Activated T-cell treated with anti-CD3 and anti-CD28 coated beads, Interleukin-2, amount 50 U/mL, for 24 hours (primary cell): ENCODE measurements at places on chromosomes 16 and 17.

GRCh38 chr16:16083421-16084156 is 134.2 kb downstream of the ABCC1 start:
- no peak for DNase-seq

- DNase-seq: no peak
Observed at GRCh38 chr17:64509179-64509578, 2.4 kb downstream of the CEP95 start.

- no peak for DNase-seq
Observed at GRCh38 chr16:22073350-22073749, 19.0 kb upstream of the VWA3A start.

GRCh38 chr17:14405189-14405588 is 104.3 kb downstream of the HS3ST3B1 start:
- no peak for DNase-seq

GRCh38 chr17:68953340-68953997 is 1.7 kb downstream of the ABCA8 start:
- no peak for DNase-seq

DNA sequence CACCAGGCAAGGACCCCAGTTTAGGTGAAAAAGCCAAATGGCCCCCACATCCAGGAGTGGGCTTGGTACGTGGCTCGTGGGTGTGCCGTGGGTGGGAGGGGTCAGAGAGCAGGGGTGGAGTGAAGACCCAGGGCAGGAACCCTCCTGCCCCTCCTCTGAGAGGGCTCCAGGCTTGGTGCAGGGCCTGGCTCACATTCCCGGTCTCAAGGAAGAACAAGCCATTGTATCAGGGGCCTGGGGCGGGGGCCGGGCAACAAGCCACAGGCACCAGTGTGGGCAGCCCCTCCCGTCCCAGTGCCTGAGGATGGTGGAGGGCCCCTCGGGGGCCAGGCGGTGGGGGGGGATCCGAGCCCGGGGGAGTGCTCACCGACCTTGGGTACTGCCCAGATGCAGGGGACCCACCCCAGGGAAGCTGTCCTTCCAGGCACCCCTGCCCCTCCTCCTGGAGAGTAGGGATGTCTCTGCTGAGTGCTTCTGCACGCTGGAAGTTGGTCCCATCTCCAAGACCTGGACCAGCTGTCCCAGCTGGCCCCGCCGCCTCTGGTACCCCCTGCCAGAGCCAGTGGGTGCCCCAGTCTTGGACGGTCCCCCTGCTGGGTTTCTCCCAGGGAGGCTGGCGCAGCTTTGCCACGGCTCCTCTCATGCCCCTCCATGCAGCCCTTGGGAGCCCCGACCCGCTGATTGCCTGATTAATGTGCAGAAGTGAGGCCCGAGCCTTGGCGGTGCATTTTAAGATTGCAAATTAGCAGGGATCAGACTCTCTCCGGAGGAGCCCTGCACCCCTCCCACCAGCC is 83.7 kb downstream of the RTN4RL1 start:
- DNase-seq: no peak

DNA sequence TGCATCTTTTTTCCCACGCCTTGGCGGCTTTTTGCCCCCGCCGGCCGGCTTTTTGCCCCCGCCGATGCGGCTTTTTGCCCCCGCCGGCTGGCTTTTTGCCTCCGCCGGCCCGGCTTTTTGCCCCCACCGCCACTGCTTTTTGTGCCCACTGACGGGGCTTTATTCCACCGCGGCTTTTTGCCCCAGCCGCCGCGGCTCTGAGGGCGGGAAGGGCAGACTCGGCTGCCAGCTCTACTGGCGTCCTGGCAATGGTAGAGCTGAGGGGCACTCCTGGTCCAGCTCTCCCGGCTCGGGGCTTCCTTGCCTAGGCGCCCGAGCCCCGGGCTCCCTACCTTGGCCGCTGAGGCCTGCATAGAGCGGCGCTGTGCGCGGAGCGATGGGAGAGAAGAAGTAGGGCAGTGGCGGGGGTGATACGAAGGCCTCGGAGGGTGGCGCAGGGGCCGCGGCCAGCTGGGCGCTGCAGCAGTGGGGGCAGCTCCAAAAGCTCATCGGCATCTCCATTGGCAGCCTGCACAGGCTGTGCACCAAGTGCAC is 591.4 kb downstream of the TP53TG3F start:
- DNase-seq: no peak

DNA sequence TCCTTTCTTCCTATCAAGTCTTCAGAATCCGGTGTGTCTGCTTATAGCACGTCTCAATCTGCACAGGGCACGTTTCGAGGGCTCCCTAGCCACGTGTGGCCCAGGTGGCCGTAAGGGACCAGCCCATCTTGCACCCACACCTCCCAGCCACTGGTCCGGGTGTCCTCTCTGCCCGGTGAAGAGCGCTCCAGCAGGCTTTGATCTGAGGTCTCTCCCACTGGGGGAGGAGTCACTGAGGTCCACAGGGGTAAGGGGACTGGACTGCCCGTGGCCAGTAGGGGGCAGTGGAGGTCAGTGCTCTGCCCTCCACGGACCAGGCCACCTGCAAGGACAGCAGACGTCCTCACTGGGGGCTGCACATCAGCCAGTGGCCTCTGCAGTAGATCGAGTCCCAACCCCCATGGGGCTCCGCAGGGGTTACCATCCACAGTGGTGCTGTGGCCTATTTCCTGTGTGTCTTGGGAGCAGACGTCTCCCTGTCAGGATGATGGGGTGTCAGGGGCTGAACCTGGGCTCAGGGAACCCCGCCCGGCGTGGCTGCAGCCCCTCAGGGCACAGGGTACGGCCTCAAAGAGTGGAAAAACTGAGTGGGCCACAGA is 204.1 kb upstream of the CIBAR2 start:
- DNase-seq: peak; percentile 60

DNA sequence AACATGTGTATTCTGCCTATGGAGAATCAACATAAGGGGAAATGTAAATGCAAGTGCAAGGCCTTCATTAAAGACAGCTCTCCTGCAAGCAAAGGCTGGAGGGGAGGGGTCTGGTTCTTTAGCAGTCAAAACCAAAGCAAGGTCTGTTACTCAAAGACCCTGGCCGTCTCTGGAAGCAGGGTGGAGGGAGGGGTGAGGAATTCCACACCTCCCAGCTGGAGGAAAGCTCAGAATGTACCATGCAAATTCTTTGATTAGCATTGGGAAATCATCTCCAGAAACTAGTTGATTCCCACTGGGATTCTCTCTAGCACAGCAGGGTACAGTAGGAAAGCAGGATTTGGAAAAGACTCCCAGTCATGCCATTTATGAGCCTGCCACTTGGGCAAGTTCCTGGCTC is 77.3 kb upstream of the ASIC2 start:
- no peak for DNase-seq

DNA sequence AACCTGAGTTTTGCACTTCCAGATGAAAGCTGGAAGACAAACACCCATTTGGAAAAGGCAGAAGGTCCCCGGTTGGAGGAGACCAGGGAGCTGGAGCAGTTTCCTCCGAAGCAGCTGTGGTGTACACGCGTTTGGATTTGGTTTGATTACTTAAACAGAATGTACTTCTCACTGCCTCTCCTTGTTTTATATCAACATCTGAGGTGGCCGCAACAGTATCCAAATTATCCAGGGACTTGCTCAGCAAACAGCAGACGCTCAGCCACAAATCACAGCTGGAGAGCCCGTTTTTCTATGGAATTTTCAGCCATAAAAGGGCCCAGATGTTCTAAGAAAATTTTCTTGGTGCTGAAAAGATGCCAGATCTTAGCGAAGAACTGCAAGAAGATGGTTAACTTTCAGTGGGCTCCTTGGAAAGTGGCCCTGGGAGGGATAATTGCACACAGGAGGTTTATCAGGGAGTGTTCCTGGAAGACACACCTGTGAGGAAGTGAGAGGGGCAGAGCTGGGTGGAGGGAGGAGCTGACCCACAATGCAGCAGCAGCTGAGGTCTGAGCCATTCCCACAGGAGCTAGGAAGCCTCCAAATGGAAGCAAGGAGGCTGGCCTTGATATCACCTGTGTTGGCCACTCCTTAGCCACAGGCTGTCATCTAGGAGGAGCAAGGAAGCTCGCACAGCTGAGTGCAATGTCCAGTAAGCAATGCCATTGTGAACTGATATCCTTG is 28.9 kb upstream of the CDH5 start:
- no peak for DNase-seq

DNA sequence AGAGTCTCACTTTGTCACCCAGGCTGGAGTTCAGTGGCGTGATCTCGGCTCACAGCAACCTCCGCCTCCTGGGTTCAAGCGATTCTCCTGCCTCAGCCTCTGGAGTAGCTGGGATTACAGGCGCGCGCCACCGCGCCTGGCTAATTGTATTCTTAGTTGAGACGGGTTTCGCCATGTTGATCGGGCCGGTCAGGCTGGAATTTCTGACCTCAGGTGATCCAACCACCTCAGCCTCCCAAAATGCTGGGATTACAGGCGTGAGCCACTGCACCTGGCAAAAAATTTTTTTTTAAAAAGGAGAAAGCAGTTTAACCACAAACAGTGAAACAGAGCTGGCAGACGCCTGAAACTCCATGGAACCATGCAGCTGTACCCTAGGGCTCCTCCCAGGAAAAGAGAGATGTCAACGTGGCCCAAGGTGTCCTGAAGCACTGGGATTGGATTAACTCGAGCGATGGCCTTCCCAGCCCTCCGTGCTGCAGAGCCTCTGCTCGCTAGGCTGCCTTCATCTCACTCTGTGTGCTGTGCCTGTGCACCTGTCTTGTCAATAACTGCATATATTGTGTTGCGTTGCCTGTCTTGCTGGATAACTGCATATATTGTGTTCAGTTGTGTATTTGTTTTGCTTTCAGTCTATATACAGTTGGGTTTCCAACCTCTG is 29.6 kb upstream of the FOXK2 start:
- DNase-seq: no peak

GRCh38 chr16:85541980-85542900 is 70.9 kb upstream of the GSE1 start:
- no peak for DNase-seq

- DNase-seq: peak; percentile 31
Observed at GRCh38 chr17:11644265-11645212, 46.3 kb downstream of the DNAH9 start.

DNA sequence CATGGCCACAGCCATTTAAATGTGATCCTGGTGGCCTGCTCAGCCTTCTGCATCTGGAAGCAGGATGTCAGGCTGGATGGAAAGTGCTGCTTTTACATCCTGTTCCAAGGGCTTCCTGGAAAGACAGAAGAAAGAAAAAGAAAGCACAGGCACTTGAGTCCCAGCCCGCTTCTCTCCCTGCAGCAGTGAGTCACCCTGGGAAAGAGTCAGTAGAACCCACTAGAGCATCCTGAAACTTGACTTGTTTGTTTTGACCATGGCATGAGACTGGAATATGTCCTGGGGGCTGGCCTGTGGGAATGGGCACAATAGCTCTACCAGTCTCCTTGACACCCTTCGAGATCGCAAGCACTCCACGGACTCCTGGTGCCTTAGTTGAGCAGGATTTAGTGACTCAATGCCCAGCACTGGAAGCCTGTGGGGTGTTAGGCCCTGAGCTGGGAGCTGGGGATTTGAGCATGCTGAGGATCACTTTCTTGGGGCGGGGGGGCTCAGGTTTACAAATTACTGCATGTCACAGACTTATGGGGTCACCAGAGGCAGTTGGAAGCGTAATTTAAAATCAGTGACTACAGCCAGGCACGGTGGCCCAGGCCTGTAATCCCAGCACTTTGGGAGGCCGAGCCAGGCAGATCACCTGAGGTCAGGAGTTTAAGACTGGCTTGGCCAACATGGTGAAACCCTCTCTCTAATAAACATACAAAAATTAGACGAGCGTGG is 22.1 kb upstream of the GNA13 start:
- DNase-seq: no peak

- DNase-seq: no peak
Observed at GRCh38 chr17:37212179-37212578, 163.6 kb upstream of the C17orf78 start.

GRCh38 chr17:7850701-7851437 is 4.0 kb upstream of the TMEM88 start:
- no peak for DNase-seq

DNA sequence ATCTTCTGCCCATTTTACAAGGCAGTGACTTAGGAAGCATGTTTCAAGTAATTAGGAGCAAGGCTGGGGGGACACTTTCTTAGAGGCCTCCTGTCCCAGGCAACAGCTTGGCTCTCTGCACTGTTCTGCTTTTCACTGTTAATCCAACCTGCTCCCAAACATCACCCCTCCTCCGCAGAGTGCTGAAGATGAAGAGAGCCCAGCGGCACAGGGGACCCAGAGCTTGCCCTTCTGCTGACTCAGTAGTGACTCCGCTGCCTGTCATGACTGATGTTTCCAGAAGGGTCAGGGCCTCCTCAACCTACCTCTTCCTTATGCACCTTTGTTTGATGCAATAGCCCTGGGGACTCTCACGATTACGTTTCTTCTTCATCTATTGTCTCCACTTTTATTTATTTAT is 38.9 kb upstream of the NDRG4 start:
- no peak for DNase-seq

- DNase-seq: no peak
Observed at GRCh38 chr17:79570653-79571052, 40.2 kb downstream of the RBFOX3 start.

GRCh38 chr16:30805370-30806169 is 18.6 kb upstream of the ZNF629 start:
- peak; percentile 79 for DNase-seq

DNA sequence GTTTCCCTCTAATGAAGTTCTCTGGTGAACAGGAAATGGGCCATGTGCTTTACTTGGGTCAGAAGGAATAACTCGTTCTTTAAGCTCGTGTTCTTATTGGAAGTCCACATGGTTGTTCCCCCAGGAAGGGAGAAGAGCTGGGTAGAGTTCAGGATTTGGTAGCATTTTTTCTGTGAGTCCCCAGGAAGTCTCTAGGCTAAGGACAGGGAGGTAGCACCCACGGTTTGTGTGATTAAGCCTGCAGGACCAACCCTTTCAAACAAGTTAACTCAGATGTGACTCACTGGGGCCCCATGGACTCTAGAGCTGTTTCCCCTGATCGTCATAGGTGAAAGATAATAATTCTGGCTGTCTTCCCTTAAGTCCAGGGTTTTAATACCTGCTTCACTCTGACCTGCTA is 16.4 kb downstream of the SAP30BP start:
- DNase-seq: no peak

DNA sequence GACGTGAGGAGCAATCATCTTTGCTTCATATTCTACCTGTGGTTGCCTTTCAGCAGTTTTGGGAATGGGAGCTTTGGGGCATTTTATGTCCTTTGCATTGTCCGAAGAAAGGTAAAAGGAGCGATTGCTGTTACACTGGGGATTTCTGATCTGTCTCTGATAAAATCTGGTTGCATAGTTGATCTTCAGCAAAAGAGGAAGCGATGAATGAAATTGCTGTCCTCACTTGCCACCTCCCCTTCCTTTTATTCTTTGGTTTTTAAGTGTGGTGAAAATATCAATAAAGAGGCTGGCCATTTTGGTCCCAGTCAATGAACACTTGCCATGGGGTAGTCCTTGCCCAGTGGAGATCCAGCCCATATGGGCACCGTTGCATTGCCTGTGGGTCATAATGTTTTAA is 236.8 kb downstream of the MSI2 start:
- DNase-seq: no peak

DNA sequence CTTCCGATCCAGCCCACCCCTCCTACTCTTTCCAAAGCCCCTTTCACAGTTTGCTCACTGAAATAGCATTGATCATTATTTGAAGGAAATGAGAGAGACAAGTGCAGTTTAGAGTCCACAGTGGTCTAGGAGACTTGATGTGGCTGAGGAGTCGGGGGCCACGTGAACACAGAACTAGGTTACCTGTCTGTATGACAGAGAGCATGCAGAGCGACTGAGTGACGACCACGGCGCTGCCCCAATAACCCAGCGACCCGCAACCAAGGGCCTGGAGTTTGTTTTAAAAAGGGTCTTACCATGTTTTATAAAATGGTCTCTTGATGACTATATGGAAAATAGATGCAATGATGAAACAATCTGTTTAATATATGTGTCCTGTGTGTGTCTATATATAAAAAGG is 39.5 kb downstream of the NDEL1 start:
- no peak for DNase-seq
